ENCODE measurements at places on chromosomes 12 and 14.

DNA sequence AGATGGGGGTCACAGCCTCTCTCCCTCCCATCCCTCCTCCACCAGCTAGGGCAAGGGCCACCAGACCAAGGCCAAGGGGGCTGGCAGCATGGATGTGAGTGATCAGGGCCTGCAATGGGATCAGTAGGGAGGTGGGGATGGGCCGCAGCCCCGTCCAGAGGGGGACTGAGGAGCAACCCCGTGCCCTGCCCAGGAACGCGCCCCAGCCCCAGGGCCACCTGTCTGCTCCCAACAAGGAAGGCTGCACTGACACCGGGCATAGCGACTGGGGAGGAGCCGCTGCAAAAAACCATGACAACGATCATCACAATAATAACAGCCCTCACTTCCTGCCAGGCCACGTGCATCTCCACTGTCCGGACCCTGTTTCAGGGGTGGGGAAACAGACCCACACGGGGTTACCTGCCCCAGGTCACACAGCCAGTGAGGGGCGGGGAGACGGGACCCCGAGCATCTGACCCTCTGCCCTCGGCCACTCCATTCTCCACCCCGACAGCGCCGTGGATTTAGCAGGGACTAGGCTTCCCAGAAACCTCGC, 24.3 kb downstream of the NCOR2 start:
- DNase-seq = no peak

GRCh38 chr14:97832776-97833175, 1035.6 kb downstream of the VRK1 start:
- no peak for DNase-seq

DNA sequence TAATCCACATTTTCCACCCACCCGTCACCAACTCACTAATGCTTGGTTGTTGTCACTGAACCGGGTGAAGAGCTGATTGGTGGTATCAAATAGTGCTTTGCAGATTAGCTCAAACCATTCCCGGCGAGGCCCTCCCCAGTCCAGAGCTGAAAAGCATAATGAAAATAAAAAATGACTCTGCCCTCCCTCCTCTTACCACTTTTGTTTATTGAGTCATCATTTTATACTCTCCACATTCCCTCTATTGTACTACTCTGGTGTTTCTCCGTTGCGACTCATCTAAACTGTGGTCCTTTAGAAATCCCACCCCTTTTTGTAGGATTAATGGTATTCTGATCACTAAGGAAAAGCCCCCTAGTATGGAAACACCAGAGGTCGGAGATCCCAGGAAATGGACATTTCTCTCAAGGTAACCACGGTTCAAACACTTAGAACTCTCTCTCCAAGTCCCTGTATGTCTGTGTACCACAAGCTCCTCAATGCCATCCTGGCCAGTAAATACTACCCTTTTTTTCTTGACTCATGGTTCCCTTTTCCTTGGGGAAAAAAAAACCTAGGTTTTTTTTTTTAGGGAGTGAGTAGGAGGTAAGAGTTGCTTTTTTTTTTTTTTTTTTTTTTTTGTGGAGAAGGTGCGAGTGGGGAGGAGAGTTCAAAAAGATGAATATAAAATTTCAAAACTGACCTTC, 42.0 kb downstream of the AREL1 start:
- no peak for DNase-seq

DNA sequence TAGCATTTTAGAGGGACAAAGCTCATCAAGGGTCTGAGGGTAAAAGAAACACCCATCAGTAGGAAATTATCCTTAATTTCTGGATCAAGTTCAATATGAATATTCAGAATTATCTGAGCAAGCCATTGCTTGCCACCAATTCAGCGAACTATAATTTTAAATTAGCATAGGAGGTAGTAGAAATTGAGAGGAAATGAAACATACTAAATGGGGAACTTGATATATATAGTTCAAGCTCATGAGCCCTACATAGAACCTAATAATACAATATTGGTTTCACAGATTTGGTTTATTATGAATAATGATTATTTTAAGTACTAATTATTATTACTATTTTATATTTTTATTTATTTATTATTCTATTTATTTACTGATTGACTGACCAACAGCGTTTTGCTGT, 42.1 kb upstream of the GXYLT1 start:
- no peak for DNase-seq
